Testis (tissue), 5 donors: ENCODE measurements at places on chromosomes 6 and 20.

DNA sequence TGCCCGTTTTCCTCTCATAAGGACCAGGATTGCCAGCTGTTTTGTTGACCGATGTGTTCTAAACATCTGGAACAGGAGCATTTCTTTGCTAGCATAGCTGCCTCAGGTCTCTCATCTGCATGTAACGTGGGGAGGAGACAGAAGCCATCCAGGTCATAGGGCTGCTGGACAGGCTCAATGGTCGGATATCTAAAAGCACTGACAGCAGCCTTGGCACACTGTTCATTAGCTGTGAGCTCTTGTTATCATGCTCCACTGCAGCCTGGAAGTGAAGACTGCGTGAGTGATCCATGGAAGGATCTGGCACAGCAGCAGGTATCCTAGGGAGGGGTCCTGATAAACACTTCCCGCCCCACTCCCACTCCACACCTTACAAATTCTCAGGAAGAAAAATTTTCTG lies 175.3 kb downstream of the LRFN2 start:
- DNase-seq: no peak

- DNase-seq: peak; percentile 35
Observed at GRCh38 chr6:117270055-117270842, 4.9 kb downstream of the VGLL2 start.

DNA sequence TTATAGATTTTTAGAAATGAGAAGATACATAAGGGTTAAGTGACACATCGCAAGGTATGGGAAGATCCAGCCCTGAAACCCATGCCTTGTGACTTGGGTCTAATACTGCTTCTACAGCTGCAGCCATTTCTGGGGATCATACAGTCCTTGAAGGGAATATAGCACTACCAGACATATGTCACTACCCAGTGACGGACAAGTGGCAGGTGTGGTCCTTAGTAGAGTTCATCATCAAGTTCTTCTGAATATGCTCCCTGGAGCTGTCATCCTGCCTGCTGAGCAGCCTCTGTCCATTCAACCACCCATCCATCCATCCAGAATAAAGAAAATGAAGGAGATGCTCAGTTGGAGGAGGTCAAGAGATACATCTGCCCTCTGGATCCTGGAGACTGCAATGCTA lies 118.6 kb upstream of the ASF1A start:
- DNase-seq: no peak

GRCh38 chr6:96812077-96812703 lies 25.1 kb downstream of the GPR63 start:
- no peak for DNase-seq

DNA sequence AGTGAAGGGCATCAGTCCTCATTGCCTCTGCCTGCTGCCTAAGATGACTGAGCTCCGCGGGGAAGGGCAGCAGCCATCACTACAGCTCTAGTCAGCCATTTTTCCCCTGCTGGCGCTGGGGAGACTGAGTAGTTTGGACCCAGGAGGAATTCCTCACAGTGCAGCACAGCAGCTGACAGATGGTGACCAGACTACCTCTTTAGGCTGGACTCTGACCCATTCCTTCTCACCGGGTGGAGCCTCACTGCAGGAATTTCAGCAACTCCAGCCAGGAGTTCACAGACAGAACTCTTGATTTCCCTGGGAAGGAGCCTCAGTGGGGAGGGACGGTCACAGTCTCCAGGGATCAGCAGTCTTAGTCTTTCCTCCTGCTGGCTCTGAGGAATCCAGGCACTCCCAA lies 492.0 kb upstream of the MMS22L start:
- no peak for DNase-seq

- no peak for DNase-seq
Observed at GRCh38 chr6:33880104-33880678, 76.4 kb upstream of the MLN start.

DNA sequence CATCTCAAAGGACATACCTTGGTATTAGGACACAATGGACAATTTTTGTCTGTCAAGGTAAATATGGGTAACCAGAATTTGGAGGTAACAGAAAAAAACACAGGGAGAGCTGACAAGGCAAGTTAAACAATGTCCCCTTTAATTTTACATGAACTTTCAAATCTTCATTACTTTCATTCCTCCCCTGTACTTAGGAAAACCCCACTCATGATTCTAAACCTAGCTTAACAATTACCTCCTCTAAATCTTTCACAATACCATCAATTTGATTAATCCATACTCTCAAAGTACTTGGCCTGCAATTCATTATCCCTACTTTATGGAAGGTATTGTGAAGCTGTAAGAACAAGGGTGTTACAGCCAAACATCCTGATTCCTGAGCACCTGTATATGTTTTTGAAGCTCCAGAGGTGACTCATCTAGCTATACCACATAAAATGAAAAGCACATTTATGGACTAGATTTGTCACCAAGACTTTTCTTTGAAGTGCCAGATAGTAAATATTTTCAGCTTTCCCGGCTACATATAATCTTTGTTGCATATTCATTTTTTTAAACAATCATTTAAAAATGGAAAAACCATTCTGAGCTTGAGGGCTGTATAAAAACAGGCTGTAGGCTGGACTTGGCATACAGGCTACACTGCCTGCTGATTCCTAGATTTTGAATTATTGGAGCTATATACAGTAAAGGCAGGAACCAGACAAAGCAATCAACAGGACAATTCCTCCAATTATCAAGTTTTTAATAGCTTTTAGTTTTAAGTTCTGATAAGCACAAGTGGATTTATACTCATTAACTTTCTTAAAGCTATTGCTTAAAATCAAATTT lies 22.9 kb downstream of the DEK start:
- no peak for DNase-seq
